ENCODE measurements at places on chromosomes 12 and 14.

GRCh38 chr14:61751475-61751989 is 10.7 kb upstream of the SNAPC1 start:
- DNase-seq: no peak

GRCh38 chr14:89853936-89854693 is 100.4 kb downstream of the EFCAB11 start:
- DNase-seq: no peak

DNA sequence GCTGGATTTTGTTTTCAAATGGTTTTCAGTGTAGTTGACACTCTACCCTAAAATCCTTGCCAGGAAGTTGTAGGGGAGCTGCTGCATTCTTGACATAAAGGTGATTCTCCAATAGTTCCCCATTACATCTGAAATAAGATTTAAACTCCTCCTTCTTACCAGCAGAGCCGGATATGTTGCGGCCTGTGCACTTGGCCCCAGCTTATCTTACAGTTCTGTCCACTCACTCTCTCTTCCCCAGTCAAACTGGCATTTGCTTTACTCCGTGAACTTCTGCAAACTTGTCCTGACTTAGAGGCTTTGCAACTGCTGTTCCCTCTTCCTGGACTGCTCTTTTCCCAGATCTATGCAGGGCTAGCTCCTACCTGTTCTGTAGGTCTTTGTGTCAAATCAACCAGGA is 929.5 kb downstream of the VRK1 start:
- no peak for DNase-seq

- DNase-seq: no peak
Measured at GRCh38 chr12:9127936-9128663, 12.4 kb upstream of the A2M start.

GRCh38 chr12:32604565-32604964 is 74.5 kb upstream of the DNM1L start:
- DNase-seq: no peak

GRCh38 chr12:21502872-21503271 is 1.3 kb downstream of the GOLT1B start:
- DNase-seq: no peak

- DNase-seq: no peak
Measured at GRCh38 chr12:3113671-3114325, 36.6 kb downstream of the TSPAN9 start.

DNA sequence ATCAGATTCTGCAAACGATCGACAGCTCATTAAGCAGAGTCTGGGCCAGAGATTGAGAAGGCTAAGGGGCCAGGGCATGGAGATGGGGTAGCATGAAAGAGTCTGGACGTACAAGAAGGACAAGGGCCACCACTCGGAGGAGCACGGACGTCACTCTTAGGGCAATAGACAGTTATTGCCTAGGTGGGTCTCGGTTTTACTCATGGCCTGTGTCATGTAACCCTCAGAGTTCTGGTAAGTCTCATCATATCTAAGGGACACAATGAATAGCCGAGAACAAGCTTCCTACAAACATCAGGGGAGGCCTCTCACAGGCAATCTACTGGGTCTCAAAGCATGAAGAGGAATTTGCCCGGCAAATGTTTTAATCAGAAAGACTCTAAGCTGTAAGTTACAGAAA is 30.4 kb upstream of the ITPK1 start:
- DNase-seq: no peak

- no peak for DNase-seq
Measured at GRCh38 chr12:52354200-52354599, 13.1 kb downstream of the KRT85 start.

- DNase-seq: peak; percentile 98
Measured at GRCh38 chr12:6839482-6840201, 1.1 kb upstream of the GNB3 start.

DNA sequence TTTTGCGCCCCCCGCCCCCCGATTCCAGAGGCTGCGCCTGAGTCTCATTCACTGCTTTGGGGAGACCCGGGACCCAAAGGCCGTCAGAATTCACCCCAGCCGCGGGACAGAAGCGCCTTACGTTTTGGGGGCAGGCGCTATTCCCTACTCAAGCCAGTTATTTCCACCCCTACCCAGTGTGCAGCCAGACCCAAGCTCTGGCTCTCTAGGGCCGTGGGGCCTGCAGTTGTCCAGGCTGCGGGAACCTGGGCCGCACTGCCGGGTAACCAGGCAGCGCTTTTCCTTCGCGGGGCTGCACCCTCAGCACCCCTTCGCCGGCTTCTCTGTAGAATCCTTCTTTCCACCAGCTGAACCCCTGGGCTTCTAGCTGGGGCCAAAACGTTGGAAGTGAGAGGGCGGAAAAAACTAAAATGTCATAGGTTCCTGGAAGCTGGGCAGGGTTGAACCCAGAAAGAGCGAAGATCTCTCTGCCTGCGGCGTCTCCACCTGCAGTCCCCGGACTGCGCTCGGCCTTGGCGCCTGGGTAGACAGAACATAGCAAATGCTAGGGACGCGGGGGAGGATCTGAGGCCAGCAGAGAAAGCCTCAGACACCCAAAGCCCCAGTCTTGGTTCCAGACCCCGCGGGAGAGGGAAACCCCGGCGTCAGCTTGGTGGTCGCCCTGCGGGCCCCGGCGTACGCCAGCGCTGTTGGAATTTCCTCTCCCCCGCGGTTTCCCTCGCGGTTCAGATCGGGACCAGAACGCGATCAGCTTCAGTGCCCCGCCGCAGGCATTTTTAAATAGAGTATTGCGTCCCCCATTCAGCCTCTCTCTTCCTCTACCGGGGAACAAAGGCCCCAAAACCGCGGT is 18.3 kb downstream of the TBX3 start:
- DNase-seq: no peak

GRCh38 chr14:22460461-22461195 is 128.4 kb downstream of the DAD1 start:
- no peak for DNase-seq

DNA sequence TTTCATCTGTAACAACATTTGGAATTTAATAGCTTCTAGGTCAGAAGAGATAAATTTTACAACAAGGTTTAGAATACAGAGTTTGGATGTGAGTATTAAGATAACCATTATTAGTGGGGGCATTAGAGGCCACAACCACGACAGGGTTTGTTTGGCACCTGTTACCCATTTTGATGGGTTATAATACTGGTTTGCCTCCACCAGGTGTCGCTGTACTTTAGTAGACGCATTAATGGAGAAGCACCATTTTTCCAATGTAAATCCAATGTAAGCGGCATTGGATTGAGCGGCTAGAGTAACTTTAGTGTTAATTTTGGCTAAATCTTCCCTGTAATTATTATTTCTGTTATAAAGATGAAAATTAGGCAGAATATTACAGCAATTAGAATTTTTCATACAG is 136.2 kb downstream of the SLCO1B3 start:
- DNase-seq: peak; percentile 29

- no peak for DNase-seq
Measured at GRCh38 chr12:16020031-16020430, 108.9 kb downstream of the DERA start.

GRCh38 chr12:14284184-14284722 is 81.2 kb upstream of the ATF7IP start:
- no peak for DNase-seq

- no peak for DNase-seq
Measured at GRCh38 chr12:84877340-84877739, 35.3 kb downstream of the SLC6A15 start.

GRCh38 chr12:26853303-26854030 is 20.5 kb upstream of the ITPR2 start:
- peak; percentile 61 for DNase-seq

GRCh38 chr14:64244279-64244678 is 49.9 kb downstream of the ESR2 start:
- DNase-seq: no peak

GRCh38 chr14:35776823-35777222 is 32.3 kb downstream of the RALGAPA1 start:
- DNase-seq: no peak

Data from WERI-Rb-1 (cell line).